ENCODE measurements at places on chromosomes 1 and 21.

- no peak for DNase-seq
These were observed 6.8 kb upstream of the C1orf210 start for GRCh38 chr1:43292216-43292615.

DNA sequence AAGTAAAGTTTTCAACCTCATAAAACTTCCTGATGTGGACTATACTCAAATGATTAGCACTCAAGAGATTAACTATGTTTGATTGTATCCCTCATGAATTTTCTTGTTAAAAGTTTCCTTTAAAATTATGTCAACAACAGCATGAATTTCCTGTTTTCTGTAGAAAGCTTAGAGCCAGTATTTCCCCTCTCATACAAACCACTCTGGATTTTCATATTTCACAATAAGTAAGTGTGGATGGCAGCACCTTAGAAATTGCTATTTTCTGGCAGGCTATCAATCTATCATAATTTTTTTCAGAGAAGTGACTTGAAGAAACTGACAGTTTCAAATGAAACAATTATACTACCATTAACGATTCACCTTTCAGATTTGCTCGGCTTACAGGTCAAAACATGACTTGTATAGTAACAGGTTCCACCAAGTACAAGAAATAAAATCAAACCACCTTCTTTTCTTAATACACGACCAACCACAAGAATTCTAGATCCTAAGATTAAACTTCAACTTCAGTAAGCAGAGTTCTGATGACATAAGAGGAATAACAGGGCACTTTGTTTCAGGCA, 20.8 kb downstream of the ELK4 start:
- no peak for DNase-seq

- DNase-seq: peak; percentile 37
These were observed 501 bp downstream of the FBXO6 start for GRCh38 chr1:11664336-11665065.

DNA sequence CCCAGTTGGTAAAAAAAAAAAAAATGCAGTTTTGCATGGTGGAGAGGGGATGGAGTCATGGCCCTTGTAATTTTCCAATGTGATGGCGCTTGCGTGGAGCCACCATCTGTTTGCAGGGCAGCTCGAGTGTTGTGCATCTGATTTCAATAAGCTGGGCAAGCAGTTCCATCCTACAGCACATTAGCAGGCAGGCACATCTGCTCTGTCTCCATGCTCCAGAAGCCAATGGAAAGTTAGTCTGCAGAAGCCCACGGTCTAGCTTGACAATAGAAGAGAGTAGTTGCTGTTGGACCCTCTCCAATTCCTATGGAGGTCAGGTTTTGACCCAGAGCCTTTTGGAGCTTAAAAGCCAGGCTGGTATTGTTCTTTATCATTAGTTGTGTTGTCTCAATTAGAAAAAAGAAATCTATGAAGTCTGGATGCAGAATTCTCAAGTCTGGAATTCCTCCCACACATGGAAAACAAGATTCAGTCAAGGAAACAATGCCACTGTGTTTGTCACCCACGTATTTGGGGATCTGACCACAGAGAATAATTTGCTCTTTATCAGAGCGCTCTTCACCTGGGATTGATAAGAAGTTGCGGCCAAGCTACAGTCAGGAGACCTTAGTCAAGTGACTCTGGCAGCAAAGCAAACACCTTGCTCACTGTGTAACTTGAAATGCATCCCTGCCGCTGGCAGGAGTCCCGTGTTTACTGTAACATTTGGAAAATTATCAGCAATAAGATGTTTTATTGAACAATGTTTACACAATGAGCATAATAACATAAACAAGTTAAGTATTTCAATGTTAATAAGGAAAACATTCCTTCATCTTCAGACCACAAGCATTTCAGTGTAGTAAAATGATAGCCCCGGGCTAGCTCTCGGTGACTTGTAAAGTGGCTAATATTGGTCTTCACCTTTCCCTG, 20.7 kb downstream of the NGF start:
- DNase-seq: no peak

DNA sequence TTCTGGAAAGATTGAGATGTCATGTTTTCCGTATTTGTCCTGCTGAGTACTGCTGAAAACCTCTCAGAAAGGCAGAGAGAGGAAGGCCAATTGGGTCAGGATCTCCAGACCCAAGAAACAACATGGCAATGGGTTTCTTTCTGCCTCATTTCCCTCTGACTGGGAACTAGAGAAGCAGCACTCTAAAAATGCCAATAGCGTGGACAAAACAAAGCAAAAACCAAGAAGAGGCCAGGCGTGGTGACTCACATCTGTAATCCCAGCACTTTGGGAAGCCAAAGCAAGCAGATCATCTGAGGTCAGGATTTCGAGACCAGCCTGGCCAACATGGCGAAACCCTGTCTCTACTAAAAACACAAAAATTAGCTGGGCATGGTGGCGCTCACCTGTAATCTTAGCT, 18.3 kb downstream of the TNFRSF9 start:
- no peak for DNase-seq

DNA sequence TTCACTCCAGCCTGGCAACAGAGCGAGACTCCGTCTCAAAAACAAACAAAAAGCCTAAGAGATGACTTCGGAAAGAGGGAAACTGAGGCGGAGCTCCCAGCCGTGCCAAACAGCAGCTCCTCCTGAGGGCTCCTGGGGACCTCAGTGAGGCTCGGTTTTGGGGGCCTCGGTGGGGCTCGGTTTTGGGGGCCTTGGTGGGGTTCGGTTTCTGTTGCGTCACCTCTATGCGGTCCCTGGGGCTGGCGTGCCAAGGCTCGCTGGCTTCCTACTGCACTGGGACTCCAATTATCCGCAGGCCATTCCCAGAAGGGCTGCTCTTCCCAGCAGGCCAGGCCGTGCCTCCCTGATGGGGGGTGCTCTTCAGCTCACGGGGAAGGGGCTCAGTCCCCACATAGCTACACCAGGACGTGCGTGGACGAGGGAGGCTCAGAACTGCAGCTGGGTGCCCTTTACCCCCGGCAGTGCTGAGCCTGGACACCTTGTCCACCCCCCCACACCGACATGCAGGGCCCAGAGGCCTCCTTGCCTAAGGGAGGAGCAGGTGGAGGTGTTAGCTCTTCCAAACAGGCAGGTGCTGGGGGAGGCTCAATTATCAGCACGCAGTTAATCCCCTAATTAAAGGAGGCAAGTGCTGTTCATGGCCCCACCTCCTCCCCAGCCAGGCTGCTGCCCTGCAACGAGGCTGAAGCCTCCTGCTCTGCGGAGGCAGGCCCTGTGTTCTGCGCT, 5.1 kb upstream of the C1orf159 start:
- DNase-seq: no peak

- no peak for DNase-seq
These were observed 1.8 kb downstream of the ATP2B4 start for GRCh38 chr1:203628201-203629015.

- DNase-seq: no peak
These were observed 371 bp upstream of the ODF2L start for GRCh38 chr1:86396498-86396890.

DNA sequence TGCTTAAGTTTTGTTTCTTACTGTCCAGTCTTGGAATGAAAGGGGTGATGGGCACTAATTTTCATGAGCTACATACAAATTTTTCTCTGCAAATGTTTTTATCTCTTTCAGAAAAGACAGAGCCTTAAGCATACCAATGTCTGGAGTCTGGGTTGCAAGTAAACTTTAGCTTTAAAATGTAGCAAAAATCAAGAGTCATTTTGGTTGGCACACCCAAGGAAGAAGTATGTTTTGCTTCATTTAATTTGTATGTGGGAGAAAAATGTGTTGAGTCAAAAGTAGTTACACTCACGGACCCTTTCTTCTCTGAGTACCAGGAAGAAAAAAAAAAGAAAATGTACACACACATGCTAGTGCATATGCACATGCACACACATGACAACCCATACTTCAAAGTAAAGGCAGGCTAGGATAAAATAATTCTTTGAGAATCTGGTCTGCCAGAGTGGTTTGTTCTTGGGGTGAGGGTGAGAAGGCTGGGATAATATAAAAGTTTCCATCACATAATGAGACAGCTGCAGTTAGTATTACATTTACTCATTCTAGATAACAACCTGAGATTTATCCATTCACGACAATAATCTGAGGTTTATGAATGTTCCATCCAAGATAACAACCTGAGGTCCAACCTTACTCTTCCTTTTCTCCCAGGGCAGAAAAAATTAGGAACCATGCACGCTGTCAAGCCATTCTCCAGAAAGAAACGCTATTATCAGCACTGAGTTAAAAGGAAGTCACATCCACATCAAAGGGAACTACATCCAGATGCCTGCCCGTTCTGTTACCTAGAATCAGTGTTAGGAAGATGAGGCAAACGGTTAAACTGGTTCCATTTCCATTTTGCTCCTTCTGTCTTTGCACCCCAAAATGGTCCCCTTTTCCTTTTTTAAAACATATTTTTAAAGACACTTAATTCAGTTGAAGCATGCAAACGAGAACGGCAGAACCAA, 9.3 kb downstream of the DPYD start:
- no peak for DNase-seq

DNA sequence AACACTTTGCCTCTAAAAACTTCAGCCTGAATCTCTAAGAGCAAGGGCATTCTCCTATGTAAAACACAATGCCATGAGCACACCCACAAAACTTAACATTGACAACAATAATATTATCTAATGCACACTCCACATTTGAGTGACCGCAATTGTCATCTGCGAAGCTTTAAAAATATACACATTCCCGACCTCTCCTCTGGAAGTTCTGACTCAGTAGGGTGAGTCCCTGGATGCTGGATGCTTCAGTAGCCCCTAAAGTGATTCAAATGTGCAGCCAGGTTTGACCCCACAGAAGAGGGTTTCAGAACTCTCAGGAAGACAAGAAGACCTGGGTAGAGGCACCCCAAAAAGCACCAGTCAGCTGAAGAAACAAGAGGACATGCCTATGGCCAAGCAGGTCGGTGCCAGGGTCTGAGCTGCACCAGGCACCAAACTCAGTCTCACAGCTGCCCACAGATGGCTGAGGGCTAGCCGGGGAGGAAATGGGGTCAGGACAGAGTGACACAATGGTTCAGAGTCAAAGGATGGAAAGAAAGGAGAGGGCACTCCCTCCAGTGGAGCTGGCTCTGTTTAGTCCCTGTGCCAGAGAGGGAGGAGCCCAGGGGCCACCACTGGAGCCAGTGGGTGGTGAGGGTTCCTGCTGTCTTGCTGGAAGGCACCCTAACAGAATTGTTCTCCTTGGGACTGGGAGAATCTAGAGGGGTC, 17.4 kb downstream of the PIK3C2B start:
- DNase-seq: no peak

- no peak for DNase-seq
These were observed 122.4 kb upstream of the UBE2U start for GRCh38 chr1:64080941-64081562.

GRCh38 chr1:226643177-226643576, 94.6 kb downstream of the STUM start:
- peak; percentile 57 for DNase-seq

DNA sequence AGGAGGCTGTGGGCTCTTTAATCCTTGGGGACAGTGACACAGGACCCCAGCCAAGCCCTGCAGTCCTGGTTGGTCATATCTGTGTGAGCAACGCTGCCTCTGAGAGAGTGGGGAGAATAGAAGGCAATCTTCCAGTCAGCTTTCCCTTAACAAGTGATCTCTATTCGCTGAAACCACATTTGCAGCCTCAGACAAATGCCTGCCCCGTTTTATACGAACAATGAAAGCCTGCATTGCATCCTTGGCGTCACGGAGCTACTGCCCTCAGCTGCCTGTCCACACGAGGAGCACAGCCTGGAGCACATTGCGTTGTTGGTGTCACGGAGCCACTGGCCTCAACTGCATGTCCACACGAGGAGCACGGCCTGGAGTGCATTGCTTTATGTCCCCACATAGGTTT, 150.2 kb upstream of the ARHGEF16 start:
- no peak for DNase-seq

GRCh38 chr1:35605867-35606182, 32.7 kb downstream of the TFAP2E start:
- DNase-seq: no peak

- DNase-seq: no peak
These were observed 18.4 kb upstream of the DESI2 start for GRCh38 chr1:244634546-244634945.

DNA sequence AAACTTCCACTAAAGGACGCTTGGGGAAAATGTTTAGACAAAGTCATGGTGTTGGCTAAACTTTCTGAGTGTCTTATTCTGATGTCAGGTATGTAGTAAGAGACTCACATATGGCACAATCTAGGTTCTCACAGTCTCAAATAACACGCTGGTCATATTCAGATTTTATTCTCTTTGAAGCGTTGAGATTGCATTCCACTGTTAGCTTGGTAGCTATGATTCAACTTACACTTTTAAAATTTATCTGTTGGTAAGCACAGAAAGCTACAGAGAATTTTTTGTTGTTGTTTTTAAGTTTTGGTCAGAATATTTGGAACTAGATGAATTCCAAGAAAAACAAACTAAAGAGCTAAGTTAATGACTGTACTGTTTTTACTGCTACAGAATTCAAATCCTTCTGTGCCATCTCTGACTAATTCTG, 126.7 kb downstream of the PRRX1 start:
- no peak for DNase-seq

GRCh38 chr1:101745551-101746270, 251.0 kb downstream of the OLFM3 start:
- no peak for DNase-seq

- no peak for DNase-seq
These were observed 32.1 kb upstream of the FAM20B start for GRCh38 chr1:178993559-178993958.

GRCh38 chr1:186679924-186680244, 339 bp downstream of the PTGS2 start:
- no peak for DNase-seq

DNA sequence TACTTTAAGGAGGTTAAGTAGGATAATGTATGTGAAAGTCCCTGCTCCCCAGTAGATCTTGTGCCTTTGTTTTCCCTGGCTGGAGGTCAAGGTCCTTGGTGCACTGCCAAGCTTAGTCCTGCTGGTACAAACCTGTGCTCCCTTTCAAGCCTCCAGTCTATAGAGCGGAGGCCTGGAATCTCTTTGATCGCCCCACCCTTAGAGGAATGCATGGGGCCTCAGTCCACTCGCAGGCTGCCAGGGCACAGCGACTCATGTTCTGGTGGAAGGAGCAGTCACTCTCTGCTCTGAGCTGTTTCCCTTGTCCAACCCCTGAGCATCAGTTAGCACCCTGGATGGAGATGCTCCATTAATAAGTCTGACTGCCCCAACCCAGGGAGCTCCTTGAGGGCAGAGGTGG, 121.8 kb downstream of the HMGB4 start:
- DNase-seq: no peak

- DNase-seq: no peak
These were observed 21.8 kb downstream of the EDN2 start for GRCh38 chr1:41462680-41463004.

- no peak for DNase-seq
These were observed 198.9 kb downstream of the TTLL7 start for GRCh38 chr1:83800066-83800465.

DNA sequence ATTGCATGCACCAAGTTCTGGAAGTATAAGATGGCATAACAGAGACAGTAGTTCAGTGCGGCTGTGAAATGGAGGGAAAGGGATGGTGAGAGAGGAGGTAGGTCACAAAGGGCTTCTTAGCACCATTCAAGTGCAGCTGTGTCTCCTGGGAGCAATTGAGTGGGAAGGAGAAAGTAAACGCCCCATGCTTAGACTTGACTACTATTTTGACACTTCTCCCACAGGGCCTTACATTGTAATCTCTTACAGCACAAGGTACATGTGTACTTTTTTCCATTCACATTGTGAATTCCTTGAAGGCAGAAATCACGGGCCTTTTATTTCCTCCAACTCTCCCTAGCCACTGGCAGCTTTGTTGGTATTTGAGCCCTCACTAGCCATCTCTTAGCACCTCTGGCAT, 239.6 kb upstream of the FOXD3 start:
- no peak for DNase-seq

GRCh38 chr1:2135441-2135841, 59.1 kb downstream of the FAAP20 start:
- DNase-seq: no peak

Data from activated T-helper 9 cell treated with anti-CD3 and anti-CD28 coated beads, Interleukin-2, amount 50 U/mL, for 16 hours (primary cell).